Tibial nerve (tissue), 4 donors: ENCODE measurements at places on chromosomes 1 and 21.

DNA sequence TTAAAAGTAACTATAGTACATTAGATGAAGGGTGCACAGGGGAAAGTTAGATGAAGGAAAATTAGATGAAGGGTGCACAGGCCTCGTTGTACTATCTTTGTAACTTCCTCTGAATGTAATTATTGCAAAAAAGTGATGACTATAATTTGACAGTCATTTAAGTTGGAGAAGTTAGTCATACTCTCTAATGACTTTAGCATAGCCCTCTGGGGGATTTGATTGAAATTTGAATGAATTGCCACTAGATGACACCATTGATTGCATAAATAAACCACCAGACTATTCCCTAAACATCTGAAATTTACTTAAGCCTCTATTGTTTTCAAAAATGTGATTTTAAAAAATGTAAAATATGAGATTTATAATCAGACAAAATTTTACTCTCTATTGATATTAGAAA lies 102.6 kb downstream of the TPR start:
- no peaks in the 10 kb centered on the region for H3K27me3 ChIP-seq
- H3K36me3 ChIP-seq, result no peaks in the 10 kb centered on the region
- DNase-seq, result no peak
- H3K4me3 ChIP-seq, result no peak overlapping the region
- H3K4me1 ChIP-seq, result no peaks in the 10 kb centered on the region
- H3K27ac ChIP-seq, result no peak overlapping the region

GRCh38 chr1:91557039-91557690 lies 56.5 kb downstream of the CDC7 start:
- no peaks in the 10 kb centered on the region for H3K36me3 ChIP-seq
- no peak overlapping the region for H3K27ac ChIP-seq
- no peak overlapping the region for H3K4me3 ChIP-seq
- H3K27me3 ChIP-seq, result no peaks in the 10 kb centered on the region
- no peaks in the 10 kb centered on the region for H3K4me1 ChIP-seq
- DNase-seq, result no peak

GRCh38 chr21:27812279-27812678 lies 845.4 kb upstream of the ADAMTS5 start:
- H3K27me3 ChIP-seq, result no peaks in the 10 kb centered on the region
- no peak for DNase-seq
- H3K4me3 ChIP-seq, result no peak overlapping the region

DNA sequence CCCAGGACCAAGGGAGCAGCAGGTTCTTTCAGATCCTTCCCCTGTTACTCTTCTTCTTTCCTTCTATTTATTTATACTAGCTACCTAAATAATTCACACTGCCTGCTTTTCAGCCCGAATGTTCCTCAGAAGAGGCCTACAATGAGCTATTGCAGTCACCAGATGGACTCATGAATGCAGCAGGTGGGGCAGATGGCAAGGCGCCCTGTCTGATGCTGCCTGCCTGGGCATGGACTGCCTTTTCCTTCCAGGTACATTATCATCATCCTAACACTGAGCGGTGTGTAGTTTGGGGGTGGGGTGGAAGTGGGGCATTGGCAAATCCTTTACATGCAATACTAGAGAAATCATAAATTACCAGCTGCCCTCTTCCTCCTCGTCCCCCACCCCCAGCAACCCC lies 17.6 kb downstream of the ESRRG start:
- no peak overlapping the region for H3K4me3 ChIP-seq
- H3K27ac ChIP-seq, result no peak overlapping the region
- no peaks in the 10 kb centered on the region for H3K36me3 ChIP-seq
- no peak for DNase-seq
- H3K27me3 ChIP-seq, result no peaks in the 10 kb centered on the region
- H3K4me1 ChIP-seq, result no peaks in the 10 kb centered on the region

DNA sequence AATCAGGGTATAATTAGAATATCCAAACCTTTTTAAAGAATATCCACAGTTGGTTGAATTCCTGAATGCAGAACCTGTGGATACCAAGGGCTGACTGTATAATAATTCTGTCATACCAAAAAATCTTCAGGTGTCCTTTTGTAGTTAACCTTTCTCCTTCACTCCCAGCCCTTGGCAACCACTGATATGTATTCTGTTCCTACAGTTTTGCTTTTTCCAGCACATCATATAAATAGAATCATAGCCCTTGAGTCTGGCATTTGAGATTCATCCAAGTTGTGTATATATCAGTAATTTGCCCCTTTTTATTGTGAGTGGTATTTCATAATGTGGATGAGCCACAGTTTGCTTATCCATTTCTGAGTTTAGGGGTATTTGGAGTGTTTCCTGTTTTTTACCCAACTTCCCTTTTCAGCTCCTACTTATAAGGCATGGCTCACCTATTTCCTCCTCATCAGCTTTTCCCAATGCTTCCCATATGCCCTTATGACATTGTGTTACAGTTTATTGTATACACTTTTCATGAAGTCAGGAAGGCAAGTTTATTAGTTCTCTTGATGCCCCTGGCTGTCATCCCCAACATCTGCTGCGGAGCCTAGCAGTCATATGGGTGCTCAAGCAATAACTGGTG lies 35.0 kb upstream of the AGO1 start:
- peaks cover 26% of the 10 kb centered on the region for H3K4me1 ChIP-seq
- no peak overlapping the region for H3K4me3 ChIP-seq
- no peak overlapping the region for H3K27ac ChIP-seq
- peaks cover 36% of the 10 kb centered on the region for H3K36me3 ChIP-seq

- no peaks in the 10 kb centered on the region for H3K36me3 ChIP-seq
- DNase-seq, result no peak
- no peak within 1 kb of the TSS for H3K4me3 ChIP-seq
- no peaks in the 10 kb centered on the region for H3K27me3 ChIP-seq
- H3K4me1 ChIP-seq, result no peaks in the 10 kb centered on the region
Measured at GRCh38 chr1:6424619-6425593, at the start of gene ESPN. Gene ESPN, plus strand, starts transcription at chr1:6424776. Its CDS starts 180 bp downstream, at chr1:6424956.

DNA sequence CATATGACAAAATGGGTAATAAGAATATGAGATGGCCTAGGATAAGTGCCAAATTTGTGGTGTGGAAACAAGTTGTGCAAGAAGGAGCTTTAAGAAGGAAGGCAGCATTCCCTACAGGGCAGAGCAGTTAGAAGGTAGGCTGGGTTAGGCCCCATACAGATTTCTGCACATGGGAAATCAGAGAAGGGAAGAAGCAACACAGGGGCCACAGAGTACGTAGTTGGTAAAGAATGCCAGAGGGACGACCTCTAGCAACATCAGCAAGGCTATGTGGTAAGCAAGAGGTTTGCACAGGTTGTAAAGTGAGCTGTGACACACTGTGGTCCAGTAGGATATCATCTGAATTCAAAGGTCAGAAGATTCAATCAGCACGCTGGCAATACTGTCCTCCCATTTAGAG lies 765.6 kb upstream of the B3GALT2 start:
- H3K27me3 ChIP-seq, result no peaks in the 10 kb centered on the region
- H3K4me1 ChIP-seq, result no peaks in the 10 kb centered on the region
- H3K36me3 ChIP-seq, result no peaks in the 10 kb centered on the region
- no peak for DNase-seq
- no peak overlapping the region for H3K27ac ChIP-seq
- no peak overlapping the region for H3K4me3 ChIP-seq

DNA sequence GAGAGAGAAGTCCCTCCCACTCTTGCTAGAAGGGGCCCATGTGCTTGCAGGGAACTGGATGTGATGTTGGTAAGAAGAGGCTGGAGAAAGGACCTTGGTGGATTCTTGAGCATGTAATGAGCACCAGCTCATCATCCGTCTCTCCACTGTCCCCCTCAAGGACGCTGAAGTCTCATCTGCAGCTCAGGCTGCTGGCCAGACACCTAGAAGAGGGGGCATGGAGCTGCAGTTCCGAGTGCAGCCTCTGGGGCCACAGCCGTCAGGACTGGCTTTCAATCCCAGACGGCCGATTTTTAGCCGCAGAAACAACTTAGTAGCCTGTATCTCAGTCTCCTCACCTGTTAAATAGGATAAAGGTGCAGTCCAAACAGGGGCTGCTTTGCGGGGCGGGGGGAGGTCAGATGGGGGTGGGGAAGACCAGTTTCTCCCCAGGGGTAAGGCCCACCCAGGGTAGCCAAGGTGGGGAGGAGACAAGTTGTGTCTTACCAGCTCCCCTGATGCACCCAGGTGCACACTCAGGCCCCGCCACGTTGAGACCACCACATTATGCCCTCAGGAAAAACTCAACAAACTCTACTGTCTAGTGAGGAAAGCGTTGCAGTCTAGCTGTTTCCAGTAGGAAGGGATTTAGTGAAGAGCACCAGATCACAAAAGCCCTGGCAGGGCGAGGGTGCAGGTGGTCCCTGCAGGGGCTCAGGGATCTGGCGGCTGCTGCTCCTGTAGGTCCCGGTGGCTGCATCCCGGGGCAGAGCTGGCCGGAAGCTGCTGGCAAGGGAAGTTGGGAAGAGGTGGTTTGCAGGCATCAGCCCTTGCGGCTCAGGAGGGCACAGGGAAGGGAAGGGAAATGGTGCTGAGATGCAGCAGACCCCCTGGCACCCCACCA lies 29.5 kb downstream of the LDLRAP1 start:
- H3K27me3 ChIP-seq, result no peaks in the 10 kb centered on the region
- no peak for DNase-seq
- no peak overlapping the region for H3K4me3 ChIP-seq
- H3K27ac ChIP-seq, result no peak overlapping the region
- peaks cover 27% of the 10 kb centered on the region for H3K4me1 ChIP-seq

- H3K4me3 ChIP-seq, result no peak overlapping the region
- no peaks in the 10 kb centered on the region for H3K36me3 ChIP-seq
- H3K27me3 ChIP-seq, result no peaks in the 10 kb centered on the region
- H3K4me1 ChIP-seq, result peaks cover 6% of the 10 kb centered on the region
Measured at GRCh38 chr1:58999676-59000075, 215.8 kb upstream of the JUN start.

DNA sequence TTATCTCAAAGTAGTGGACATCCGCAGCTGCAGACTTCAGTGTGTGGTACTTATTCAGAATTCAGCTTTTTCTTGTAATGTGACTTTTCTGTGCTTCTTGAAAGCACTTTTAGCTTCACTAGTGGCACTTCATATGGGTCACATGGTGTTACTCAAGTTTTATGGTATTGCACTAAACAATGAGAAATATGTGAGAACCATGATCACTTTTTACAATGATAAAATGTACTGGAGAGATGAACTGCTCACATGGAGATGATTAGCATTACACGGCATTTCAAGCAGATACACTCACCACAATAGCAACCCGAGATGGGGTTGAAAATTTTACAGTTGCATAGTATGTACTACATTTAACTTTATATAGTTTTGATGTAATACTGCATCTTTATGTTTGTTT lies 40.1 kb upstream of the GPR52 start:
- no peaks in the 10 kb centered on the region for H3K4me1 ChIP-seq
- DNase-seq, result no peak
- no peak overlapping the region for H3K4me3 ChIP-seq
- H3K27me3 ChIP-seq, result no peaks in the 10 kb centered on the region
- no peaks in the 10 kb centered on the region for H3K36me3 ChIP-seq
- no peak overlapping the region for H3K27ac ChIP-seq

GRCh38 chr1:54516249-54516920 lies 31.6 kb upstream of the ACOT11 start:
- no peaks in the 10 kb centered on the region for H3K4me1 ChIP-seq
- no peaks in the 10 kb centered on the region for H3K36me3 ChIP-seq
- no peak overlapping the region for H3K27ac ChIP-seq
- H3K27me3 ChIP-seq, result no peaks in the 10 kb centered on the region
- no peak for DNase-seq
- no peak overlapping the region for H3K4me3 ChIP-seq

DNA sequence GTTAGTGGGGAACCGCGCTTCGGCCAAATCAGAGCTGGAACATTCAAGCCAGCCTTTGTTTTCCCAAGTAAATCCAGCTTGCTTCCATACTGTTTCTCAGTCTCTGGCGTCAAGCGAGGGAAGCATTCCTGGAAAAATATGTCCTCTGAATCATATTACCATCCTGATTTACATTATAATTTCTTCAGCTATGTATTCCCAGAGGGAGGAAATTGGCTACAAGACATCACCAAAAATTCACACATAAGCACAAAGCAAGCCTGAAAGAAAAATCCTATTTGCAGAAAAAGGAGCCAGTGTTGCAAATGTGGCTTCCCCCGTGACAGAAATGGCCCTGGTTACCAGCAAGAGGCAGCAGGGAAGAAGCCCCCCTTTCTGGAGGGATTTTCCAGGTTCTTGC lies 233.3 kb downstream of the KCNJ6 start:
- no peaks in the 10 kb centered on the region for H3K4me1 ChIP-seq
- DNase-seq, result no peak
- H3K27ac ChIP-seq, result no peak overlapping the region
- H3K36me3 ChIP-seq, result no peaks in the 10 kb centered on the region
- H3K4me3 ChIP-seq, result no peak overlapping the region

DNA sequence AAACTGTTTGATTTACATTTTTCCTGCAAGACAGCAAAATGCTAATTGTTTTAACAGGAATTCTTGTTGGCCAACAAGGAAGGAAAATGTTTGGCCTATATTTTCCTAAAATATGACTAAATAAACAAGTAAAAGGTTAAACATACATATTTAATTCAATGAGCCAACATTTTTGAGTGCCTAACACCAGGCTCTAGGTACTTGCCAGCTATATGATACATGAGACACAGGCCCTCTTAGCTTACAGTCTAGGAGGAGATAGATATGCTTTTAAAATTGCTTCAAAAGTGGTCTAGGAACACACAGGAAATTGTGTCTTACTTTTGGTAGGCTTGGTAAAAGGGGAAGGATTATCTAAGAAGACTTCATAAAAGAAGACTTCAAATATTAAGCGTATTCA lies 50.9 kb downstream of the PIGK start:
- H3K27me3 ChIP-seq, result no peaks in the 10 kb centered on the region
- no peaks in the 10 kb centered on the region for H3K4me1 ChIP-seq
- no peaks in the 10 kb centered on the region for H3K36me3 ChIP-seq
- no peak overlapping the region for H3K4me3 ChIP-seq
- DNase-seq, result no peak

GRCh38 chr1:236869911-236870310 lies 74.8 kb downstream of the MTR start:
- H3K27ac ChIP-seq, result no peak overlapping the region
- no peak overlapping the region for H3K4me3 ChIP-seq
- no peak for DNase-seq

DNA sequence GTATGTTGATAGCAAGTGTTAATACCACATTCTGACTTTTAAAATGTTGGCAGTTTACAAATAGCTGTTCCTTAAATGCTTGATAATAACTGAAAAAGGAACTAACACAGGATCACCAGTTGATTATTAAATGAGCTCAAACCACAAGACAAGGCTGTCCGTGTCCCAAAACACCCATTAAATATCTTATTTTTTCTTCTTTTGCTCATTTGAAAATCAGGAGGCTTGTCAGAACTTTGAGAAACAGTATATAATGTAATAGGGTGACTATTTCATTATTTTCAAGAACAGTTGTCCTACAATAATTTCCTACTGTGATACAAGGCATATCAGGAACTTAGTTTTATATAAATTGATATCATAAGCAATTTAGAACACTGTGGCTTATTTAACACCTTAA lies 2.7 kb downstream of the CDKN2C start:
- DNase-seq, result no peak
- H3K27me3 ChIP-seq, result peaks cover 7% of the 10 kb centered on the region
- H3K4me1 ChIP-seq, result no peaks in the 10 kb centered on the region
- no peak overlapping the region for H3K4me3 ChIP-seq
- H3K36me3 ChIP-seq, result no peaks in the 10 kb centered on the region
